Endothelial cell (in vitro differentiated cells): ENCODE measurements at places on chromosomes 6 and 20.

- no peak for DNase-seq
Measured at GRCh38 chr6:85865420-85866369, 223.0 kb upstream of the SYNCRIP start.

- DNase-seq, result no peak
Measured at GRCh38 chr6:43378631-43379030, 9.2 kb upstream of the ZNF318 start.

DNA sequence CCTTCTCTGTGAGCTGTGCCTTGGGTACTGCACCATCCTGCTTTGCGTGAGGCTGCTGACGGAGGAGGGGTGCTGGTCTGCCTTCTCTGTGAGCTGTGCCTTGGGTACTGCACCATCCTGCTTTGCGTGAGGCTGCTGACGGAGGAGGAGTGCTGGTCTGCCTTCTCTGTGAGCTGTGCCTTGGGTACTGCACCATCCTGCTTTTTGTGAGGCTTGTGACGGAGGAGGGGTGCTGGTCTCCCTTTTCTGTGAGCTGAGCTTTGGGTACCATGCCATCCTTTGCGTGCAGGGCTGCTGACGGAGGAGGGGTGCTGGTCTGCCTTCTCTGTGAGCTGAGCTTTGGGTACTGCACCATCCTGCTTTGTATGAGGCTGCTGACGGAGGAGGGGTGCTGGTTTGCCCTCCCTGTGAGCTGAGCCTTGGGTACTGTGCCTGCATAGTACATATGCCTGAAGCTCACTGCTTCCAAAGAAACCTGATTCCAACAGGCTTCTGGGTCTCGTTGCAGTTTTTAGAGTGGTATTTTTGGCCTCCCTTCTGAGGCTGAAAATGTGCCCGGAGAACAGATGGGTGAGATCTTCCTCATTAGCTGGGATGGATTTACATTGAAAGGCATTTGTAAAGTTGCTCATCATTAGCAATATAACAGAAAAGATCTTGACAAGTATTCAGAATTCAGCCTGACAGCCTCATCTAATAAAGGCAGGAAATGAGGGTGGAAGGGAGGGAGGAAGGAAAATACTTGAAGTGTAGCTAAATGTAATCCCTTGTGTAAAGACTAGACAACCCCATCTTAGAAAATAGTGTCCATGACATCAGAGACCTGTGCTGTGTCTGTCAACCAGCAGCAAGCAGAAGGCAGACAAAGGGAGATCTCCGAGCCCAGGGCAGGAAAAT is 46.8 kb upstream of the UNC93A start:
- DNase-seq, result no peak

- no peak for DNase-seq
Measured at GRCh38 chr6:7271205-7271534, 41.8 kb downstream of the SSR1 start.

DNA sequence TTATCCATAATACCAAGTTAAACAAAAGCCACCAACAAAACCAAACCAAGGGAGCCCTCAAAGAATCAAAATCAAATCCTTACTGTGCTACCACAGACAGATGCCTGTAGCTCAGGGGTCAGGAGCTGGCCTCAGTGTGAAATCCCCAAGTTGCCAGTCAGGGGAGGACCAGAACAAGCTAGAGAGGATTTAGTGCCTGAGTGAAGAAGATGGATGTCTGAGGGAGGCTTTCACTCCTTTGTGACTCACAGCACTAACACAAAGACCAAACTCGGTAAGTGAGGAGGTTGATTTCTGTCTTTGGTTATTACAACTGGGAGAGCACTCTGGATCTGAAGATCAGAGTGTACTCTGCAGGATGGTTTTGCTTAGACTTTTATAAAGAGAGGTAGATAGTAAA is 189.9 kb upstream of the ZNF184 start:
- no peak for DNase-seq

DNA sequence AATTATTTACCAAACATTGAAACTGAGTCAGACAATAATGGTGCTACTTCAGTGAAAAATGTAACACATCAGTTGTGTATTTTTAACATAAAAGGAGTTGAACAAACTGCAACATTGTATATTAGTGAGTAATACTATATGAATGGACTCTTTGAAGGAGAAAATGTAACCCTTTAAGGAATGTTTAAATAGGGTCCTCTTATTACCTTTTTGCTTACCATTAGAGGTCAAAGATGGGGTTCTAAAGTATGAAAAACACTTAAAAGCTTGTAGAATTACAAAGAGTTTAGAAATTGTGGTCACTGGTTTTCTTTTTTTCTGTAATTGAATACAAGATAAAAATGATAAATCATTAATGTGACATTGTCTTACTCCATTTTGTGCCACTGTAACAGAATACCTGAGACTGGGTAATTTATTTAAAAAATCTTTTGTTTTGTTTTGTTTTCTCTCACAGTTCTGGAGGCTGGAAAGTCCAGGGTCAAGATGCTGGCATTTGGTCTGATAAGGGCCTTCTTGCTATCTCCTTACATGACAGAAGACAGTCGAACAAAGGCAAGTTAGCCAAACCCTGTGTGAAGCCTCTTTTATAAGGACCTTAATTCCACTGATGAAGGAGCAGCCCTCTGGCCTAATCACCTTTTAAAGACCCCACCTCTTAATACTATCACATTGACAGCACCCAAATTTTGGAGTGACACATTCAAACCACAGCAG is 43.2 kb downstream of the SESN1 start:
- no peak for DNase-seq

DNA sequence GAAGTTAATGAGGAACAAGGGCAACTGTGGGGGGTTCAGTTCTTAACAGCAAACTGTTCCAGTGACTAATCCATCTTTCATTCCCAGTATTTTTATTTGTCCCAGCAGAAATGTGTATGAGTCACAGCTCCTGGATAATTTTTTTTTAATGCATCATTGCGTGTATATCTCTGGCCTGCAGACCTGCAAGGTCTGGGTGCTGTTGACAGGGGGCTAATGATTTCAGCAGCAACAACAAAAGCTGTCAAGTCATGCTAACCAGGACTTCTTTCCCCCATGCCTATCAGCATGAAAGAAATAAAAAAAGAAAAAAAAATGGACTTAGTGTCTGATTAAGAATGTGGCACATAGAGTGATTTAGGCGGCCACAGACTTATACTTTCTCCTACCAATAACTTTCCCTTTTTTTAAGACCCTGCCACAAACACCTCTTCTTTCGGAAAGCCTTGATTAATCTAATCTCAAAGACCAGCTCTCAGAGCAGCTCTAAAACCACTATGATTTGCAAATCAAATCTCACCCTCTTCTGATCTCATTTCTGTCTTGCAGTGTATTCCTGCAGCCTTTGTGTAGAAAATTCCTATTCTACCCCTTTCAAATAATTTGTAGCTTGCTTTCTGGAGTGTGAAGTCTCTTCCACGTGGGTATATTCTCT is 14.2 kb upstream of the PREX1 start:
- no peak for DNase-seq

DNA sequence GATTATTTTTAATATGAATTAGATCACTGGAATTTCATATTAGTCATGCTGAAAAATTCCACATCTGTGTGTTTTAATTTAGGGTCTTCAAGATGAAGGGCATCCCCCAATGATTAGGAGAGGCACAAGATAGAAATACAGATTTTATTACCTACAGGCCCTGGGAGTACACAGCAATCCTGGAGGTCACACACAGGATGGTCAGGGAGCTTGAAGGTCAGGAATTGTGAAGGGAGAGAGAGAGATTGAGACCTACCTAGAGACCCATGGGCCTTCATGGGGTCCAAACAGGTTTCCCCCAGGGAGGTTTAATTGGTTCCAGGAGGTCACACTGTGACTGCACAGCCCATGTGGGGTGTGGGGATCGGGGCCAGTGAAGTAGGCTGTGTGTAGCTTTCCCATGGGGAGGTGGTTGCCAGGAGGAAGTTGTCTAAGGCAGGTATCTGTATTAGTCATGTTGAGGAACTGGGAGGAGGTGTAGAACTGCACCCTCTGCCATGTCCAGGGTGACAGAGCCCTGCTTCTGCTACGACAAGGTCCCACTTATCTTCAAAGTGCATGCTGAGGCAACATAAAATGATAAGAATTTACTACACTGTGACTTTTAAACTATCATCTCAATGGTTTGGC is 18.3 kb downstream of the SNX9 start:
- DNase-seq, result no peak

GRCh38 chr6:90038961-90039653 is 144.8 kb downstream of the GJA10 start:
- DNase-seq, result no peak

DNA sequence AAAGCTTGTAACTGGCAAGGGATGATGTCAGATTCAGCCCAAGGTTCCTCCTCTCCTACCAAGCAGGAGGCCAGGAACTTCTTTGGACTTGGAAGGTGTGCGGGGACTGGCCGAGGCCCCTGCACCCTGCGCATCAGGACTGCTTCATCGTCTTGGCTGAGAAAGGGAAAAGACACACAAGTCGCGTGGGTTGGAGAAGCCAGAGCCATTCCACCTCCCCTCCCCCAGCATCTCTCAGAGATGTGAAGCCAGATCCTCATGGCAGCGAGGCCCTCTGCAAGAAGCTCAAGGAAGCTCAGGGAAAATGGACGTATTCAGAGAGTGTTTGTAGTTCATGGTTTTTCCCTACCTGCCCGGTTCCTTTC is 14.4 kb downstream of the TNFAIP3 start:
- DNase-seq, result no peak

DNA sequence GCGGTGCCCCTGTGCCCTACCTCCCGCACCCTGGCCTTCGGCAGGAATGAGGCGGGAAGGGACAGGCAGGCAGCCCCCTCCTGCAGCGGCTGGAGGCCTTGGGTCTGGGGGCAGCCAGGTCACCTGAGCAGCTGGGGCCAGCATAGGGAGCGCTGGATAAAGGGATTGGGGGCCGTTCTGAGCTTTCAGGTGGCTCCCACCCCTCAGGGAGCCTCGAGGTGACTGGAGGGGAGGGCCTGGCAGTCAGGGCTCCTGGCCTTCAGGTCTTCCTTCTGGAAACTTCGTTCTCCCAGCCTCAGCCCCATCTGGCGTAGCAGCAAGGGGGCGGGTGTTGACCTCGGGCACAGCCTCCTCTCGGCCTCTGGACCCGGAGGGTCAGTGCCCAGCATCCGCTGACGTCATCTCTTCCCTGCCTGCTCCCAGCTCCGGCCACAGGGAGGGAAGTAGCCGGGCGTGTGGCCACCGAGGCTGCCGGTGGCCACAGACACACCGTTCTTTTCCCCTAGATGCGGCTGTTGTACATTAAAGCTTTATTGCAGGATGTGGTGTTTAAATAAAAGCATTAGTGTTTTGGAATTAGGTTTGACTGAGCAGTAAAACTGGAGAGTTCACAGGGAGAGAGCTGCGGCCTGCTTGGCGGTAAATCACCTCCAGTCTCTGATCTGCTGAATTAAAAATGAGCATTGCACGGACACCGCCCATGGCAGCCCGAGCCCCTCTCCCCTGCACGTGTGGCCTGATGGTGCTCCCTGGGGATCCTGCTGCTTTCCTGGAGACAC is 80.0 kb upstream of the GATA5 start:
- no peak for DNase-seq

- no peak for DNase-seq
Measured at GRCh38 chr6:90913266-90913960, 326.5 kb upstream of the MAP3K7 start.

- DNase-seq, result no peak
Measured at GRCh38 chr6:46528961-46529750, 37.9 kb upstream of the RCAN2 start.

GRCh38 chr6:98927534-98927933 is 20.2 kb downstream of the FBXL4 start:
- DNase-seq, result no peak

GRCh38 chr6:13431861-13432465 is 55.4 kb downstream of the GFOD1 start:
- no peak for DNase-seq

GRCh38 chr6:145453376-145453775 is 281.9 kb downstream of the EPM2A start:
- no peak for DNase-seq

GRCh38 chr6:69756907-69757306 is 39.9 kb downstream of the LMBRD1 start:
- DNase-seq, result no peak

DNA sequence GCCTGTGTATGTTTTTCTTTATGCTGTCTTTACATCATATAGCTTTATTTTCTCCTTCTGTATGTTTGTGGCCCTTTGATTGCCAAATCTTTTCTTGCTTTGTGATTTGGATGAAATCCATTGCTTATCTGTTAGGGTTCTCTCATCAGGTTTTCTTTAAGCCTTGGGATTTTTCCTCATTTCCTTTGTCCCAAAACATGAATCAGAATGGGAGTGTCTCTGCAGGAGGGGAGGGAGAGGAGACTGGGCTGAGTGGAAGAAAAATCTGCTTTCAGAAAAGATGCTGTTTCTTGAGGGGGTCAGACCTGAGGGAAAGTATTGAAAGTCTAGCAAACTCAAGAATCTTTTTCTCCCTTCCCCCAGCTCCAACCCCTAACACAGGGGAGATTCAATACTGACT is 758.0 kb upstream of the MMS22L start:
- no peak for DNase-seq

DNA sequence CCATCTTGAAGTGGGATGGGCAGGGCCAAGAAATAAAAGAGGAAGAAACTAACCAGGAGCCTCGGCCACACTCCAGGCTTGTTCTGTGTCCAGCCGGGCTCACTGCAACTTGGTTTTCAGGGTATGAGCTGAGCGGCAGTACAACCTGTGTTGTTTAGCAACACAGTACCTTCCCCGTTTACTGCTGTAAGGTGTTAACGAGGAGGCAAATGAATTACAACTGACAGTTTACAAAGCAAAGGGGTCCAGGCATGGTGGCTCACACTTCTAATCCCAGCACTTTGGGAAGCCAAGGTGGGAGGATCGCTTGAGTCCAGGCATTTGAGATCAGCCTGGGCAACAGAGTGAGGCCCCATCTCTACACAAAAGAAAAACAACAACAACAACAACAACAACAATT is 481.3 kb upstream of the SULF2 start:
- DNase-seq, result no peak

DNA sequence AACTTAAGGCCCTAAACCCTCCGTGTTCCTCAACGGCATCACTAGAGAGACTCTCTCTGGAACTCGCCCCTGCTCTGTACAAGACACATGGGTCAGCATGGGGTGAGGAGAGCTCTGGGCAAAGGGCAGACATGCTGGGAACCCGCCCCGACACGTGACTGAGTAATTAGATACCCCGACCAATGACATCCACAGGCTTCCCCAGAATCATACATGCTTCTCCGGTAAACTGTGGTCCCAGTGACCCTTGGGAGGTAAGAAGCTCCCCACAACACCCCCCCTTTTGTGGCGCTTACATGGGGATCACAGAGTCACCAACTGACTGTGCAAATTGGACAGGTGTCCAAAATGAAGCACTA is 31.7 kb upstream of the RPS6KA2 start:
- DNase-seq, result no peak

- DNase-seq, result peak; percentile 11
Measured at GRCh38 chr6:156867121-156867520, 89.9 kb downstream of the ARID1B start.

DNA sequence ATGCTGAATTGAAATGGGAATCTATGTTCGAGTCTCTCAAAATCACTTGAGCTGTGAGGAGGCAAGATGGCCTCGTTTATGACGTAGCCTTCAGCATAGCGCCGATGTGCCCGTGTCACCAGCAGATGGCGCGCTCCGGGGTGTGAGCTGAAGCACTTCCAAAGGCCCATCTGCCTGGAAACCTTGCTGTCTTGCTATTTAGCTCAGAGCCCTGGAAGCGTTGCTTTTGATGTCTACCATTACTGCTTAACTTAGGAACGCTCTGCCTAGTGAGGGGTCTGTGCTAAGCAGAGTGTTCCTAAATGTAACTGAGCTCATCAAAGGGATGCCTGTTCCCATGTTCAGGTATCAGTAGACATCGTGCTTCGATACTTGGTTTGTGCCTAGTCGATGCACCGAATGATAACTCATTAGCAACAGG is 67.7 kb downstream of the SYCP2L start:
- peak; percentile 94 for DNase-seq

GRCh38 chr20:35005463-35005961 is 49.8 kb downstream of the MYH7B start:
- DNase-seq, result no peak
